Aorta (tissue), 5 donors: ENCODE measurements at places on chromosomes 2 and 18. TPM values are rescaled to one million over a fixed set of nuclear protein-coding genes. Genes with fewer than 3 reads are reported as not detected.

Gene LRATD1
- total RNA-seq = 2.1 TPM

Gene RFX8
- 1.0 TPM for total RNA-seq

Gene SLC5A7
- total RNA-seq = not detected

DNA sequence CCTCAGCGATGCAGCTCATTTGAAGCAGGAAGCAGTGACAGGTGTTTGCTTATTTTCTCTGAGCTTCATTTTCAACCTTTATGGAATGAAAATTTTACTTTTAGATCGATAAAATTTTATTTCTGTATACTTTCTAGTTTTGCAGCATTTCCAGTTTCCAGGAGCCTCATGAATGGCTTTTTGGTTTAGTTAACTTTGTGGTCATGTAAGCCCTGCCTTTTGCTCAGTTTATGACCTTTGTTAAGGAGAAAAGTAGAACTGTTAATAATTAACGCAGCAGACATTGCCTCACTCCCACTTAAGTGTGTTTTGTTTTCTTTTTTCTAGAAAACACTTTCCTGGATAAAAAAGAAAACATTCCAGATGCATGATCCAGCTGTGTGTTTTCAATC is 4.4 kb upstream of the FARP2 start:
- no peaks in the 10 kb centered on the region for H3K4me1 ChIP-seq
- no peak overlapping the region for H3K27ac ChIP-seq
- H3K4me3 ChIP-seq = no peak overlapping the region

- no peak overlapping the region for H3K4me3 ChIP-seq
- H3K4me1 ChIP-seq = peaks cover 5% of the 10 kb centered on the region
- H3K27me3 ChIP-seq = no peaks in the 10 kb centered on the region
- H3K36me3 ChIP-seq = no peaks in the 10 kb centered on the region
- DNase-seq = no peak
- peak overlapping the region; percentile 60 for H3K27ac ChIP-seq
Measured at GRCh38 chr2:46171411-46171953, 125.7 kb upstream of the EPAS1 start.

- no peaks in the 10 kb centered on the region for H3K27me3 ChIP-seq
- H3K36me3 ChIP-seq = no peaks in the 10 kb centered on the region
- no peak overlapping the region for H3K27ac ChIP-seq
- no peaks in the 10 kb centered on the region for H3K4me1 ChIP-seq
Measured at GRCh38 chr18:75831960-75832359, 404.5 kb upstream of the SMIM21 start.

DNA sequence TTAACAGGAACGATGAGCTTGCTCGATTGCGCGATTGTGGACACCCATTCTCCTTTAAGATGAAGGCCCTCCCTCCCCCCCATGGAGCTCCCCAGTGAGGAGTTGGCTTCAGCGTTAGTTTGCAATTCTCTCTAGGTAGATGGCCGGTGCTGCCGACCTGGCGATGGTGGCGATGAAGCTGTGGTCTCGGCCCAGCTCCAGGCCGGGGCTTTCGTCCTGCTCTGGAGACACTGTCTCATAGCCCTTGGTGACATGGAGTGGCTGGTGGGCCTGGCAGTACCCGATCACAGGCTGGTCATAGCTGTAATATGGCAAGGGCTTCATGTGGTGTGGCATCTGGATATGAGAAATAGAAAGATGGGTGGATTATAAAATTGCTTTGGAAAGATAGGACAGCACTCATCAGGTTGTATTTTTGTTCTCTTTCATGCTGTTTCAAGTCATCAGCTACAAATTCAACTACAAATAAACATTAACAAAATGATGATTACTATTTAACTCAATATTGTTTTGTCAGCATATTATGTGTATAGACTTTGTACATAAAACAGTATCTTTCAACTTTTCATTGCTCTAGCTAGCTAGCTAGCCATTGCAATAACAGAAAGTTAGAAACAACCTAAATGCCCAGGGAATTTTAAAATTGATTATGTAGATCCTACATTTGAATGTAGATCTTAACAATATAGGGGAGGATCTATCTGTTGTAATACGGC is 773.4 kb downstream of the LRRTM4 start:
- H3K4me1 ChIP-seq = no peaks in the 10 kb centered on the region
- no peaks in the 10 kb centered on the region for H3K36me3 ChIP-seq

Gene CDK5R2
- total RNA-seq = not detected

DNA sequence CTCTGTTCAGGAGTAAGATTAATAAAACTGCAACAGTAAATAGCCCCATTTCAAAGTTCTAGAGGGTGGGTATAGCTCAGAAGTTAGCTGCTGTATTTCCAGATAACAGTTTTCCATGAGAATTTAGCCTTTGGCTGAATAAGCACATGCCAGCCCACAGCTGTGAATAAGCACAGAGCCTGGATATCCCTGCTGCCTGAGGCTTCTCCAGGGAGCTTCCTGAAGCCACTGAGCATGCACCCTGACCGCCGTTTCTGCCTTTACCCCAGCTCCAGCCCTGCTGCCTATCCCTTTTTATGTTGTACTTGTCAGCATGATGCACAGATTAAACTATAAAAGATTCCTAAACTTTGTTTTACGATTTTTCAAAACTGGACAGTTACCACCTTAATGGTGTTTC is 85.3 kb downstream of the FEZ2 start:
- H3K27ac ChIP-seq = no peak overlapping the region
- no peaks in the 10 kb centered on the region for H3K4me1 ChIP-seq
- no peak overlapping the region for H3K4me3 ChIP-seq
- DNase-seq = no peak
- no peaks in the 10 kb centered on the region for H3K27me3 ChIP-seq

Gene TRIM54
- total RNA-seq = 0.18 TPM

DNA sequence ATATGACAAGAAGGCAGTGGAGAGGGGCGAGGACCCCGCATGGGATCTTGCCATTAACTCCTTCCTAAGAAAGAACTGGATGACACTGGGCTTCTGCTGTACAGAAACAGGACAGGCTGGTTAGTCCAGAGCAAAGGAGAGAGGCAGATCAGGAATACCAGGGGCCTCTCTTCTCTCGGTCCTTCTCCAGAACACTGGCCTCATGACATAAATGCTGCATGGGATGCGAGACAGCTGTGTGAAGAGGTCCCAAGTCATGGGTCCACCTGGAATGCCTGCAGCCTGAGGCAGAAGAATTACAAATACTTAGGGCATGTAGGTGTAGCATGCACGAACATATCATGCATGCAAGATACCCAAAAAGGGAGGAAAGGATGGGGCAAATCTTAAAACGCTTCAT is 9.1 kb downstream of the MBOAT2 start:
- H3K4me1 ChIP-seq = no peaks in the 10 kb centered on the region
- no peak overlapping the region for H3K4me3 ChIP-seq
- no peaks in the 10 kb centered on the region for H3K27me3 ChIP-seq
- DNase-seq = no peak
